ENCODE measurements at places on chromosomes 6 and 20.

DNA sequence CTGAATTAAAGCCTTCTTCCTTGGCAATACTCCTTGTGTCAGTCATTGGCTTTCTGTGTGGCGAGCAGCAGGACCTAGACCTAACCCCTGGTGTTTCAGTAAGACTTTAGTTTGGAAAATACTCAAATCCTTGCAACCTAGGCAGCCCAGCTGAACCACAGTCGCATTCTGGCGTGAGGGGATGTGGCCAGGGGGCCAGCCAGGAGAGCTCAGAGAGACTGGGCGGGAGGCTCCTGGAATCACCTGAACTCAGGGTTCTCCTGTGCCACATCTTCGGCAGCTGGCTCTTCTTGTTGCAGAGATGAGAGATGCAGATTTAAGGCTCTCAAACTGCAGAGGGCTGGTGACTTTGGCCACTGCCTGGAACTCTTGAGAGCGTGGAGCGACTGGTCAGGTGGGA lies 102.7 kb downstream of the SYNDIG1 start:
- no peak for DNase-seq

DNA sequence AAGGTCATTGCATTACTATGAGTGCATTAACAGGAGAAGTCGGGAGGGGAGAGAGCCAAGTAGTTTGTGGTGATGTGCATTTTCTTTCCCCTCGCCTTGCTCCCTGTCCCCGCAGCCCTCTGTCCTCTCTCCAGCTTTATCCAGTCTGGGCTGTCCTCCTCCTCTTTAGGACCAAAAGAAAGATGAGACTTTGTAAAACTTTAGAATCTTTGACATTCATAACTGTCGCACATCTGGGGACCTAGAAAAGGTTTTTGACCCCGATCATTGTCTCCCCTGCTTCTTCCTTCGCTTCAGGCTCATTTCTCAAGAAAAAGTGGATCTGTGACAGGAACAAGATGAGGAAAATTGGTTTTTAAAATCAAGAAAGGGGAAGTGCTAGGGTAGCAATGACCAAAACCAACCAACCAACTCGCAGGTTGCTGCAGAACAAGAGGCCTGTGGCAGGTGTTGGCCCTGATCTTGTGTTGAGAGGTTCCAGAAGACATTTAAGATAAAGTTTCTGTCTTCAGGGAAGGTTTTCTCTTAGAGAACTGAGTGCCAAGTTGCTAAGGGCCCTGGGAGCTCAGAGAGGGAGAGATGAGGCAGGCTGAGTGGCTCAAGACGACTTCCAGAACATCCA lies 17.6 kb downstream of the SYTL3 start:
- DNase-seq = no peak

DNA sequence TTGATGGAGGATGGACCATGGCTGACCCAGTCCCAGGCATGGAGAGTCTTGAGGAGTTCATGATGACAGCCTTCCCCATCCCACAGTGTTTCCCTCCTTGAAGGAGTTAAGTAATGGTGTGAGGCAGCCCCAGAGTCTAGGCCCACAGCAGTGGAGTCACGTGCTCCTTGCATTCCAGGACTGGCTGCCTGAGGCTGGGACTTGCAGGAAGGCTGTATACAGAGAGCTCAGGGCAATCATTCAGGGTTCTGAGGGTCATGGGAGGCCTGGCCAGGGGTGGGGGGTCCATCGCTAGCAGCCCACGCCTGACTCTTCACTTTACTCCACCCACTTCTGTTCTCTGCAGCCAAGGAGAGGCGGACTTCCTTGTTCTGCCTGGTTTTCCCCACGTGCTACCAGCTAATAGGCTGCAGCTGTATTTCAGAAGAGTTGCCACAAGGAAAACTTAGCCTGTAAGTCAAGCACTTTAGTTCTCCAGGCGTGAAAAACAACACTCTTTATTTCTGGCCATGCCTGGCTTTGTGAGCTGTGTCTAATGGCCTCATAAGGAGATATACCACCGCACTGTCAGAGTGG lies 272.5 kb downstream of the DHX35 start:
- no peak for DNase-seq

DNA sequence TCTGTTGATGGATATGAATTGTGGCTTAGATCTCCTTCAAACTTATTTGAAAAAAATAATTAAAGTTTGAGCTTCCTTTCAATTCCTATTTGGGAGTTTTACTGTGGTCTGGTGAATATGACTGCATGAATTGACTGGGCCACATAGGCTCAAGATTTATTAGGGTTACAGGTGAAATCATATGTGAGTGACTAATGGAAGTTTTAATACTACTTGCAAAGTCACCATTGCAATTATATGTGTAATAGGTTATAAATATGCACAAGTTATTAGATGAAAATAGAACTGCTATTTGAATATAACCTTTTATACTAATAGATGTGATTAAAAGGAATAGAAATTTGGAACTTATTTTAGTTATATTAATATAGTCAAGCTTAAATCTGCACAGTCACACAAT lies 712.1 kb upstream of the MMS22L start:
- no peak for DNase-seq

- no peak for DNase-seq
Measured at GRCh38 chr6:92369309-92369708, 1050.0 kb downstream of the EPHA7 start.

DNA sequence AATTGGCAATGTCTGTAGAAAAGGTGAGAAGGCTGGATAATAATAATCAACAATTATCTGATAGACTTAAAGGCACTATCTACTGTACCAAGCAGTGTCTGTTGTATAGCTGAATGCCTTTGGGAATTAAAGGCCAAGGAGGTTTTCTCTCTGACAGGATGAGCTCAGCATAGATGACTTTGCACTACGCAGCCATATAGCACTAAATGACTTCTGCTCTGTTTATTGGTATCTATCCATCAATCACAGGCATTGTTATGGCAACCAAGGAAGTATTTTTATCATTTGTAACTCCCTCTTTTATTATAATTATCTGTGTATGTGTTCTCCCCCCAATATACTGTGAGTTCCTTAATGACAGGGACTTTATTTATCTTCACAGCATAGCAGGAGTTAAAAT lies 654.3 kb downstream of the PHF3 start:
- DNase-seq = no peak

- no peak for DNase-seq
Measured at GRCh38 chr6:159902620-159903019, 11.8 kb downstream of the MAS1 start.

Data from frontal cortex (tissue), 4 donors.